ENCODE measurements at places on chromosomes 12 and 14.

DNA sequence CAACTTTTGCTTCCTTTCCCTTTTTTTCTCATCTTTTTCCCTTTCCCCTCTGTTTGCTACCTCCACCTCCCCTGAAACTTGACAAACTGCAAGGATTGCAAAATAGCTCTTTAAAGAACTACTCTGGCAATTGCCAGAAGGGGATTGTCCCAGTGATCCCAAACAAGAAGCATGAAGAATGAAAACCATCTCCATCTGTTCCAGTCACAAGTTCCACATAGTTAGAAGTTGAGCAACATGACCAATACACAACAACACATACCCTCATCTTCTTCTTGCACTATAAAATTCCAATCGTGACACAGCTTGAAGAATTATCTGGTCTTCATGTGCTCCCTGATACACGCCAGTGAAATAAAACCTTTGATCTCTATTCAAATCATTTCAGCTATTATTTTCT lies 93.7 kb upstream of the USP15 start:
- no peaks in the 10 kb centered on the region for H3K27me3 ChIP-seq
- H3K36me3 ChIP-seq = no peaks in the 10 kb centered on the region
- H3K4me3 ChIP-seq = no peak overlapping the region
- no peak overlapping the region for H3K27ac ChIP-seq
- no peaks in the 10 kb centered on the region for H3K4me1 ChIP-seq
- DNase-seq = no peak

- H3K36me3 ChIP-seq = peaks cover 2% of the 10 kb centered on the region
- no peak overlapping the region for H3K27ac ChIP-seq
- no peaks in the 10 kb centered on the region for H3K27me3 ChIP-seq
- H3K4me3 ChIP-seq = peak overlapping the region; percentile 81
- peak; percentile 34 for DNase-seq
Measured at GRCh38 chr14:24172871-24173281, 996 bp downstream of the REC8 start.

DNA sequence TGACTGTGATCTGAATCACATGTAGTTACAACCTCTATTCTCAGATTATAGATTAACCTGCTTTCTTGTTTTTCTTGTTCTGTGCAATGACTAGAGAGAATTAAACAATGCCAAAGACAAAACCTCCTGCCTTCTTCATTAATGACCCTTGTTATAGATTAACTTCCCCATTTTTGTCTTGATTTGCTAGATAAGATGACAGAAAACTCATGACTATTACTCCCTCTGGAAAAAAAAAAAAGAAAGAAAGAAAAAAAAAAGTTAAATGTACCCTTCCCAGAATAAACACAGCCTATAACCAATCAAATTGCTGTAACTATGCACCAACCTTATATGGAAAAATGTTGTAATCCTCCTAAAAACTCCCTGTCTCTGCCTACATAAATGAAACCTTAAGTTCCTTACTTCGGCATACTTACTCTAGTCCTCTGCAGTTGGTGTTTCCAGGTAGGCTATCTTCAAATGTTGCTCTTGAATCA lies 41.1 kb upstream of the PCED1B start:
- peaks cover 3% of the 10 kb centered on the region for H3K4me1 ChIP-seq
- H3K4me3 ChIP-seq = no peak overlapping the region
- peak; percentile 60 for DNase-seq
- H3K27ac ChIP-seq = no peak overlapping the region
- H3K36me3 ChIP-seq = no peaks in the 10 kb centered on the region
- H3K27me3 ChIP-seq = no peaks in the 10 kb centered on the region

DNA sequence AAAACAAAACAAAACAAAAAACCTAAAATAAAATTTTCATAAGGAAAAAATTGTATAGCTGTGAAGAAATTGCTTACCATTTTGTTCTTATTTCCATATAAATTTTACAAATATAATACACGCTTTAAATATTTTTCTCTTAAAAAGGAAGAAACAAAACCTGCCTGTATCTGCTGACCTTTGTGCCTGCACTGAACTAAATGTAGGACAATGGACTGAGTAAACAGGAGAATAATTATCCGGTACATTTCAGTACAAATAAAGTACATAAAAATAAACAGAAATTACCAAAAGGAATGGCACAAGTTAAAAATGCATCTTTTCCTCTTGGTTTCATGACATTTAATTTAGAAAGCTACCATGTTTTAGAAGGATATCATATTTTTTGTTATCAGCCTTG lies 112.3 kb downstream of the DNAI7 start:
- no peaks in the 10 kb centered on the region for H3K4me1 ChIP-seq
- H3K27me3 ChIP-seq = no peaks in the 10 kb centered on the region
- H3K27ac ChIP-seq = no peak overlapping the region

DNA sequence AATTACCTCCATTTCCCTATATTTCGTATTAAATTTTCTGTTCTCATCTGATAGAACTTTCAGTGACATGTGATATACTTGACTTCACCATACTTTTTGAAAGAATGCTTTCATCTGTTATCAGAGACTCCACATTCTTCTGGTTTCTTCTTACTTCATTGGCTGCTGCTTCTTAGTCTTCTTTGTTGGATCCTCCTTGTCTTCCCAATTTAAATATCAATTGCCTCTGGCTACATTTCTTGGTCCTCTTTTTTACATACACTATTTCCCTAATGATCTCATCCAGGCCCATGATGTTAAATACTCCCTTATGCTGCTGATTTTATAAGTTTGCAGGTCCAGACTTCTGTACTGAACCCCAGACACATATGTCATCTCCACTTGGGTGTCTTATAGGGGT lies 22.0 kb downstream of the OR5AU1 start:
- no peak overlapping the region for H3K4me3 ChIP-seq
- no peak for DNase-seq
- no peaks in the 10 kb centered on the region for H3K36me3 ChIP-seq
- no peaks in the 10 kb centered on the region for H3K4me1 ChIP-seq

GRCh38 chr12:121957861-121958515 lies 39.6 kb downstream of the CFAP251 start:
- H3K36me3 ChIP-seq = no peaks in the 10 kb centered on the region
- peaks cover 2% of the 10 kb centered on the region for H3K27me3 ChIP-seq
- H3K4me1 ChIP-seq = no peaks in the 10 kb centered on the region
- no peak for DNase-seq
- H3K4me3 ChIP-seq = no peak overlapping the region
- no peak overlapping the region for H3K27ac ChIP-seq

- H3K27ac ChIP-seq = no peak overlapping the region
- H3K4me1 ChIP-seq = no peaks in the 10 kb centered on the region
- no peak for DNase-seq
- H3K4me3 ChIP-seq = no peak overlapping the region
- H3K36me3 ChIP-seq = no peaks in the 10 kb centered on the region
Measured at GRCh38 chr14:79175671-79176070, 1005.5 kb downstream of the NRXN3 start.

Data from common myeloid progenitor, CD34-positive (primary cell).